Mesenchymal stem cell (in vitro differentiated cells and primary cell): ENCODE measurements at places on chromosomes 7 and 10.

- H3K27ac ChIP-seq: no peak overlapping the region
- no peak for DNase-seq
- H3K4me1 ChIP-seq: peaks cover 2% of the 10 kb centered on the region
- H3K36me3 ChIP-seq: peaks cover 69% of the 10 kb centered on the region
- no peak overlapping the region for H3K4me3 ChIP-seq
These were observed 127.7 kb downstream of the ARHGAP22 start for GRCh38 chr10:48477141-48477540.

- DNase-seq: peak; percentile 5
- H3K27ac ChIP-seq: no peak overlapping the region
- no peaks in the 10 kb centered on the region for H3K4me1 ChIP-seq
These were observed 269.6 kb downstream of the MDFIC start for GRCh38 chr7:115191526-115191925.

DNA sequence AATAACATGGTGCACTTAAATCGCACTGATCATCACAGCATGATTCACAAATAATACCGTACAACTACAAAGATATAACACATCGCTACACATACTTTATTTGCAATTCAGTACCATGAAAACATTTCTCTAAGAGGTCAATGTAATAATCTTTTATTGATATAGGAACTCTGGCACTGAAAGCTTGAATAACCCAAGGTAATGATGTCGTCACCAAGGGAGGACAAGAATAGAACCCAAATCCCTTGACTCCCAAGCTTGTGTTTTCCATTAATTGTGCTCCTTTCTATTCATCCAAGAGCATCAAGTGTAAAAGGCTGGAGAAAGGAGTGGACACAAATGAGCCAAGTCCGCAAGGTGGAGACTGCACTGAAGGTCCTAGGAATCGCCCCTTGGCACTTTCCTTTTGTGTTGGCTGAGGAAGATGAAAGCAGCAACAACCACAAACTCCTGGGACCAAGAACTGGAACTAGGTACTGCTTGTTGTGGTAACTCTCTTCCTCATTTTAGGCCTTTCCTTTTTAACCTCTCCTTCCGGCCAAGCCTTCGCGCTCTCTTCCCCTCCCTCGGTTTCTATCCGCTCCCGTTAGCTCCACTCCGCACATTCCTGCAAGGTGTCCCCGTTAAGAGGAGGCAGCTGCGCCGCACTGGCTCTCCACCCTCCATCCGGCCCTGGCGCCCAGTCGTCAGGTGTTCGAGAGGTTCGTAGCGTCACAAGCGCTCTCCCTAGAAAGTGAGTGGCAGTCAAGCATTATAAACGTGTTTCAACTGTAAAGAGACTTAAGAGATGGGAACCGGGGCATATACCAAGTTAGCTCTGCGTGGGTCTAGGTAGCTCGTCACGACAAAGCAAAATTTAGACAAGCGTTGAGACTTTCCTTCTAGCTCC lies 1.0 kb upstream of the CBLL1 start:
- no peaks in the 10 kb centered on the region for H3K27me3 ChIP-seq
- H3K36me3 ChIP-seq: no peaks in the 10 kb centered on the region
- H3K4me1 ChIP-seq: peaks cover 4% of the 10 kb centered on the region
- no peak for DNase-seq

GRCh38 chr7:17467386-17467945 lies 169.0 kb downstream of the AHR start:
- no peaks in the 10 kb centered on the region for H3K4me1 ChIP-seq
- H3K4me3 ChIP-seq: no peak overlapping the region
- no peak for DNase-seq
- H3K27ac ChIP-seq: no peak overlapping the region
- H3K27me3 ChIP-seq: no peaks in the 10 kb centered on the region
- no peaks in the 10 kb centered on the region for H3K36me3 ChIP-seq

- H3K27me3 ChIP-seq: no peaks in the 10 kb centered on the region
- no peak for DNase-seq
- H3K36me3 ChIP-seq: no peaks in the 10 kb centered on the region
- no peaks in the 10 kb centered on the region for H3K4me1 ChIP-seq
- H3K4me3 ChIP-seq: no peak overlapping the region
These were observed 72.0 kb upstream of the ANK3 start for GRCh38 chr10:60461688-60462087.

GRCh38 chr7:159218170-159218569 lies 73.5 kb upstream of the VIPR2 start:
- H3K27me3 ChIP-seq: no peaks in the 10 kb centered on the region
- DNase-seq: no peak
- H3K36me3 ChIP-seq: no peaks in the 10 kb centered on the region
- no peak overlapping the region for H3K4me3 ChIP-seq
- no peaks in the 10 kb centered on the region for H3K4me1 ChIP-seq

GRCh38 chr10:35574924-35575352 lies 30.2 kb upstream of the GJD4 start:
- H3K27ac ChIP-seq: peak overlapping the region; percentile 40
- no peak overlapping the region for H3K4me3 ChIP-seq
- DNase-seq: peak; percentile 91
- H3K27me3 ChIP-seq: no peaks in the 10 kb centered on the region
- peaks cover 29% of the 10 kb centered on the region for H3K36me3 ChIP-seq

DNA sequence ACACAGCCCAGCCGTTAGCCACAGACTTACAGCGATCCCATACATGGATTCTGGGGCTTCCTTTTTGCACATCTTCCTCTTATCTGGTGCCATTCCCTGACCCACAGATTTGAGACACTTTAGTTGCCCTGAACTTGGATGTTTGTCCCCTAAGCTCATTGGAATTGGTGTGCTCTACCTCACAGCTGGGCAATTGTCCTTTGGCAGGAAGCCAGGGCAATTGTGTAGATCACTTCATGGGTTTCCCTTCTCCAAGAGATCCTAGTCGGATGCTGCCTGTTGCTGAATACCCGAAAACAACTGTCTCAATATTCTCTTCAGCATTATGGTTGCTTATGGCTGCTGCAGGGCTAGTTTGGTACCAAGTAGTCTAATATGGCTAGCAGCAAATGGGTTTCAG lies 470.7 kb upstream of the MKI67 start:
- no peak overlapping the region for H3K27ac ChIP-seq
- no peak overlapping the region for H3K4me3 ChIP-seq
- no peak for DNase-seq

DNA sequence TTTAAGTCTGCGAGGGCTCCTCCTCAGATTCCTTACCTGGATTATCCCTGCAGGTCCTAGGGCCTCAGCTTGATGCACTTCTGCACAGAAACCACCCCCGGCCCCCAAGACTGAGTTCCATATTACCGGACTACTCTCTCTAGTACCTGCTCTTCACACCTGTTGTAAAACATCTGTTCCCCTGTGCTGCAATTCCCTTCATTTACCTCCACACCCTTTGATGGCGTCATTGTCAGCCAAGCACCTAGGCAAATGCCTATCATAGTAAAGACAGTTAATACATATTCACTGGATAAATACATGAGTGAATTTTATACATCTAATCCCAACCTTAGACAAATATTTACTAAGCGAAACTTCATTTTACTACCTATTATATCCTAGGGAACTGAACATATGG lies 275.5 kb downstream of the PLXDC2 start:
- H3K36me3 ChIP-seq: no peaks in the 10 kb centered on the region
- DNase-seq: no peak
- H3K4me1 ChIP-seq: no peaks in the 10 kb centered on the region
- no peak overlapping the region for H3K4me3 ChIP-seq

- H3K36me3 ChIP-seq: no peaks in the 10 kb centered on the region
- no peak for DNase-seq
- no peak overlapping the region for H3K4me3 ChIP-seq
- no peaks in the 10 kb centered on the region for H3K4me1 ChIP-seq
- no peaks in the 10 kb centered on the region for H3K27me3 ChIP-seq
These were observed 515.7 kb downstream of the TCERG1L start for GRCh38 chr10:130795819-130796218.

- H3K4me3 ChIP-seq: no peak overlapping the region
- no peaks in the 10 kb centered on the region for H3K36me3 ChIP-seq
- H3K4me1 ChIP-seq: peaks cover 4% of the 10 kb centered on the region
These were observed 293.7 kb downstream of the FZD1 start for GRCh38 chr7:91557789-91558404.

DNA sequence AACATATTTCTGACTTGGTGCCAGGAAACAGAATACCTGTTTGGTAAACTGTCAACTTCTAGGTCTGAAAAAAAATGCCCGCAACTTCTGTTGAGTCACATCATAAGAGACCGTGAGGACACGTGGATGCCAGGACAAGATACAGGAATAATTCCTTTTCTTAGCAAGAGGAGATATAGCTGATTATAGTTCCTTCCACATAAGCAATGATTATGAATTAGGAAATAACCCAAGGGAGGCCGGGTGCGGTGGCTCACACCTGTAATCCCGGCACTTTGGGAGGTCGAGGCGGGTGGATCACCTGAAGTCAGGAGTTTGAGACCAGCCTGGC lies 75.2 kb downstream of the CDC123 start:
- H3K4me1 ChIP-seq: no peaks in the 10 kb centered on the region
- no peaks in the 10 kb centered on the region for H3K27me3 ChIP-seq
- DNase-seq: no peak
- peak overlapping the region; percentile 61 for H3K27ac ChIP-seq
- no peak overlapping the region for H3K4me3 ChIP-seq

- no peak overlapping the region for H3K27ac ChIP-seq
- no peaks in the 10 kb centered on the region for H3K36me3 ChIP-seq
- H3K4me3 ChIP-seq: no peak overlapping the region
- no peak for DNase-seq
These were observed 45.5 kb downstream of the AOC1 start for GRCh38 chr7:150897502-150898474.

GRCh38 chr7:11587048-11587447 lies 244.9 kb downstream of the THSD7A start:
- H3K27ac ChIP-seq: no peak overlapping the region
- no peaks in the 10 kb centered on the region for H3K4me1 ChIP-seq
- no peak for DNase-seq
- H3K36me3 ChIP-seq: no peaks in the 10 kb centered on the region
- no peaks in the 10 kb centered on the region for H3K27me3 ChIP-seq

GRCh38 chr7:143243614-143244013 lies 19.6 kb upstream of the GSTK1 start:
- H3K4me1 ChIP-seq: peaks cover 1% of the 10 kb centered on the region
- H3K4me3 ChIP-seq: no peak overlapping the region
- no peak overlapping the region for H3K27ac ChIP-seq
- DNase-seq: no peak
- H3K27me3 ChIP-seq: no peaks in the 10 kb centered on the region

DNA sequence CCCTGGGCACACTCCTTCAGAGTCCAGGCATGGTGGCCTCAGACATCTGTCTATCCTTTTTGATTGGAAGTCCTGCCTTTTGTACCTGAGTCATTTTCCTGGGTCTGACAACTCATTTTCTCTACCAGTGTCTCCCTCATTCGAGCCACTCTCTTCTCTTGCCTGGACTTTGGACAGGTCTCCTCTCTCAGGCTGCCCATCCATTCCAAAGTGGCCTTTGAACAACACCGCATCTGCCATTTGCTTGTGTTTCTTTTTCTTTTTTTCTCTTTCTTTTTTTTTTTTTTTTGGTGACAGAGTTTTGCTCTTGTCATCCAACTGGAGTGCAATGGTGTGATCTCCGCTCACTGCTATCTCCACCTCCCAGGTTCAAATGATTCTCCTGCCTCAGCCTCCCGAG lies 142.1 kb upstream of the COBL start:
- no peak for DNase-seq
- H3K4me3 ChIP-seq: no peak overlapping the region
- H3K36me3 ChIP-seq: no peaks in the 10 kb centered on the region
- H3K4me1 ChIP-seq: no peaks in the 10 kb centered on the region

DNA sequence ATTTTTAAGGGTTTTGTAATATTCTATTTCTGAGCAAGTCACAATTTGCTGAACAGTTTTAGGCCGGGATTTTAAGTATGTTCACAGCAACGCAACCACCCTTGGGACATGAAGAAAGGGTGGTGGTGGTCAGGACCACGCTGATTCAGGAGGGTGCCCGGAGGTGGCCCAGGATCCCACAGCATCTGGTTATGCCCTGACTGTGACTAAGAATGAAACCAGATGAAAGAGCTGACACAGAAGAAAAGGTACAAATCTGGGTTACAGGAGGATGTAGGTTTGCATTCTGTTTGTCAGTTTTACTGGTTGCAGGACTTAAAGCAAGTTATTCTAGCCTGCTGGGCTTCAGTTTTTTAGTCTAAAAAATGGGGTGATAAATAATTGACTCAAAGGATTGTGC lies 279.7 kb downstream of the CCSER2 start:
- peaks cover 19% of the 10 kb centered on the region for H3K27me3 ChIP-seq
- DNase-seq: no peak
- no peaks in the 10 kb centered on the region for H3K36me3 ChIP-seq

DNA sequence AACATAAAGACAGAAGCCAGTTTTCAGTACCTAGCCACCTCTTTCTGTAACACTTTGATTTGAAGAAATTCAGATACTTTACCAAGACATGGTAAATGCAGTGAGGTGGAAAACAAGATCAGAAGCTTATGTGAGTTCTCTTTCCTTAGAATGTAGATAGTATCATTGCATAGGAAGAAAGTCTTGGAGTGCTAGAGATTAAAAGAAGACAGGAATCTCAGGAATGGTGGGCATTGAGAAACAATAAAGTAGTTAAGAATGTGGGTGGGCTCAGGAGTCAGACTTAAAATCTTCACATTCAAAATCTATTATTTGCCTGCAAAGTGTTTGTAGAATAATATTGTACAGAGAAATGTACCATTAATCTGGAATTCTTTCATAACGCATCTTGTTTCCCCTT lies 58.9 kb downstream of the POLL start:
- no peak overlapping the region for H3K27ac ChIP-seq
- no peaks in the 10 kb centered on the region for H3K4me1 ChIP-seq
- H3K27me3 ChIP-seq: no peaks in the 10 kb centered on the region
- peaks cover 39% of the 10 kb centered on the region for H3K36me3 ChIP-seq

- no peak overlapping the region for H3K27ac ChIP-seq
- no peaks in the 10 kb centered on the region for H3K4me1 ChIP-seq
- peaks cover 33% of the 10 kb centered on the region for H3K27me3 ChIP-seq
- H3K36me3 ChIP-seq: no peaks in the 10 kb centered on the region
- DNase-seq: no peak
These were observed 61.9 kb upstream of the NKX6-2 start for GRCh38 chr10:132847856-132848255.

GRCh38 chr10:33109788-33110469 lies 151.9 kb upstream of the ITGB1 start:
- H3K4me3 ChIP-seq: no peak overlapping the region
- H3K27ac ChIP-seq: peak overlapping the region; percentile 25
- H3K27me3 ChIP-seq: no peaks in the 10 kb centered on the region
- DNase-seq: no peak
- peaks cover 2% of the 10 kb centered on the region for H3K4me1 ChIP-seq

DNA sequence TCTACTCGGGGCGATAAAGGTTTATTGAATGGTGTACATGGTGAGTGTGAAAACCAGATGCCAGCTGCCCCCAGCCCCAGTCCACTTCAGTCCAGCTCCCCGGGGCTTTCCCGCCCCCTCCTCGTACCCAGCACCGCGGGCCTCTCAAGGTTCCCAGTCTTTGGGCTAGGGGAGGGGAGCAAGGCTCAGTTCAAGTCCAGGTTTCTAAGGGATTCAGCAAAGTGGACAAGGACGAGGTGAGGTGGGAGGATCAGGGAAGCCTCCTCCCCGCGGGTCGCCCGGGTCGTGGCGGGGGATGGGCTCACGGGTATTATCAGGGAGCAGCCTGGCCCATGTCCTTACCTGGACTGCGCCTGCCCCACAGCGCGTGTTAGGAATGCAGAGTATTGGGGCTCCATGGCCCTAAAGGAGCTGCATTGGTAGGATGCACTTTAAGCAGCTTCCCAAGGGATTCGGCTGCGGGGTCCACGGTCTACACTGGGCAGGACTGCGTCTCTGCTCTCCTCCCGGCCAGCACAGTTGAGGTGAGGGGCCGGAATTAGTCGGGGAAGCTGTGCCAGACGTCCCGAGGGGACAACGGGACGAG lies 541 bp upstream of the PFKFB3 start:
- no peak overlapping the region for H3K27ac ChIP-seq
- H3K4me1 ChIP-seq: peaks cover 27% of the 10 kb centered on the region
- H3K36me3 ChIP-seq: no peaks in the 10 kb centered on the region
- peaks cover 4% of the 10 kb centered on the region for H3K27me3 ChIP-seq
- no peak for DNase-seq
